Activated CD8-positive, alpha-beta memory T cell treated with anti-CD3 and anti-CD28 coated beads, Interleukin-2, amount 50 U/mL, for 4 hours (primary cell): ENCODE measurements at places on chromosomes 2 and 18.

DNA sequence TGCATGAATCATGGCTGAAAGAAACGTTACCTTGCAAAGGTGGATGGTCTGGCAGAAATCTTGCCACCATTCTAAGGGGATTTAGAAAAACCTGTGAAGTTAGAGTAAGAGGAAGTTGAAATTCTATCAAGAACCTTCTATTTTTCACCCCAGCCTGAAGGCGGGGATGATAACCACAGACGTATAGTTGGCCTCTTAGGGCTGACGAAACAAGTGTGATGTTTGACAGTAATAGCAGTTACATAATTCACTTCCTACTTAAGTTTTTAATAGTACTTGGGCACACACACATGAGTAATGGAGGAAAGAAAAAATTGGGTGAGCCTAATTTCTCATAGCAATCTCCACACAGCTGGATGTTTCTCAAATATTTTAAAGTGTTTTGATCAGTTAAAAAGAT is 336.6 kb upstream of the SALL3 start:
- DNase-seq: no peak

- no peak for DNase-seq
Measured at GRCh38 chr2:177169810-177170514, 42.6 kb upstream of the HNRNPA3 start.

DNA sequence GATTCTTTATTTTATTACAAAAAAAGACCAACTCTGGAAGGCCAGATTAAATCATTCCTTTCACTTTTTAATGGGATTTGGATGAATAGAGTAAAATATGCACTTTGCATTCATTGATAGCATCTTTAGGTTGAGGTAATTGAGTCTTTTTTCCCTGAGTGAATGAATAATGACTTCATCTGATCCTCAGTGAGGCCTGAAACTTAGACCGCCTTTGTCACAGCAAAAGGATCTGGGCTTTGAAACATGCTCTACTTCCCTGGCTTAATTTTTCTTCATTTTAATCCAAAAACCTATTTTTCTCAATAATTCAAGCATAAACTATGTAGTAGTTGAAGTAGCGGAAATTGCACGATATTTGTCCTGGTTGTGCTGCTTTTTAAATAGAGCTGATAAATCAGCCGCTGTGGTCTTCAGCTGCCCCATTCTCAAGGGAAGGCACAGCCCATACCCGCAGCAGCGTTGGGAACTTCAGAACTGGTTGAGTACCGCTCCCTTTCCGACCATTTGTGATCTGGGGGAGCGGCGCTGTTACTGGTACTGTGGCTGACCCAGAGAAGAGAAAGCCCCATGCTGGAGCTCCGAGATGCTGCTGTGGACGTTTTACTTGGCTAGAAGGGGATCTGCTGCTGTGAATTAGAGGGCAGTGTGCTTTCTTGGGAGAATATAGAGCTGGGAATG is 145.3 kb upstream of the NFATC1 start:
- DNase-seq: no peak

DNA sequence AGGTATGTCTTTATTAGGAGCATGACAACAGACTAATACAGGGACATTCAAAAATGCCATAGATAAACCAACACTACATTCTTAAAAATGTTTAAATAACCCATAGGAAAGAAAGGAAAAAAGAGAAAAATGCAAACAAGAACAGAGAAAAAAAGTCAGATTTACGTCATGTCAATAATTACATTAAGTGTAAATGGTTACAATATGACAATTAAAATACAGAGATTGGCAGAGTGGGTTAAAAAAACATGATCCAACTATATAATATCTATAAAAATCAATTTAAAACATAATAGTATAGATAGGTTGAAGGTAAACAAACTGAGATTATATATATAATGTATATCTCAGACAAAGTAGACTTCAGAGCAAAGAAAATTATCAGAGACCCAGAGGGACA is 255.8 kb downstream of the ANAPC1 start:
- no peak for DNase-seq
